ENCODE measurements at places on chromosomes 5 and 9. TPM values are rescaled to one million over a fixed set of nuclear protein-coding genes. Genes with fewer than 3 reads are reported as not detected.

DNA sequence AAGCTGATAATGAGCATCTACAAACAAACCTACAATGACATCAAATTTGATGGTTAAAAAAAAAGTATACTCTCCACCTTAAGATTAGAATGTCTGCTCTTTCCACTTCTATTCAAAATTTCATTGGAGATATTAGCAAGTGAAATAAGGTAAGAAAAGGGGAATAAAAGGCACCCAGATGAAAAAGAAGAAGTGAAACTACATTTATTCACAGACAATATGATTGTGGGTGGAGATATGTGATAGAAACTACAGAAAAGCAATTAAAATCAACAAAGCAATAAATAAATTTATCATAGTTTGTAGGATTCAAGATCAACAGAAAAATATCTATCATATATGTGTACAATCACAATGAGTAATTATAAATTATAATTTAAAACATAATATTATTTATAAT, 395.1 kb upstream of the CCNH start:
- no peak for DNase-seq

DNA sequence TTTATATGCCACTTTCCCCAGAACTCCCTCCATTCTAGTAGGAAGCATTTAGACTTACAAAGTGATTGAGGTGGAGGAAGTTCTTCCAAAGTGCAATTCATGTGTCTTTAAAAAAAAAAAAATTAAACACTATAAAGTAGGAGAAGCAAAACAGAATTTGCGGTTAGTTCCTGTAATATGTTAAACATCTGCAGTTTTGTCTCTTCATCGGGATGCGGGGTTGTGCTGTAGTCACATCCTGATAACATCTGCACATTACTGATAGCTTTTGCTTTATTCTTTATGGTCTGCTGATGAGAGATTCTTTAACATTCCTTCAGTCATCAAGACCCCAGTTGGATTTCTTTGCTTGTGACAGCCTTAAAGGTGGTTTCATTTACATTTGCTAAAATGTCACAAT, 694.3 kb downstream of the NR2F1-AS1 start:
- no peak for DNase-seq

DNA sequence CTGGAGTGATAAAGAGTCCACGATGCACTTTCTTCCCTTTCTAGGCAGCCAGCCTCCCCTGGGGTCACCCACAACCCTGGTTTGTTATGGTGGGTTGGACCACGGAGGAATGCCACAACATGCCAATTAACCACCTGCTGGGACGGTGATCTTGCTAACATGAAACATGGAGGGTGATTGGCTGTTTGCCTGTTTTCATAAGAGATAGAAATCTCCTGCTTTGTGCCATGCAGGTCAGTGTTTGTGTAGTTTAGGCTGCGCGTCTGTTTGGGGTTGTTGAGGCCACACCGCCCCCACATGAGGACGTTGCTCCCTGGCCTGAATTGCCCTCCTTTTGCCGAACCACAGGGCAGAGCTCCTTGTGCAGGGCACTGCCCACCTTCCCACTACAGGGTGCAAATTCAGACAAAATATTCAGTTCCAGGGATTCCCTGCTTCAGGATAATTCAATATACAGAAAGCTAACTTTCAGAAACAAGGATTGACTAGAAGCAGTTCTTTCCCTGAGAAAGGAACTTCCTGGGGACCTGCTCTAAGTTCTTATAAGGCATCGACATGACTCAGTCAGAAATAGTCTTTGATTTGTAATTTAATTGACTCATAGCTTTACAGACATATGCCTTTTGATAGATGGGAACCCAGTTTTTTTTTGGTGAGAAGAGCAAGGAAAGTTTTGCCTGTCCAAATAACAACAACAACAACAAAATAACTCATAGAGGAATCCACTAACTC, 427.6 kb downstream of the GADD45G start:
- no peak for DNase-seq

GRCh38 chr5:115553082-115553481, 8.5 kb upstream of the FEM1C start:
- DNase-seq, result no peak

Gene IRX4
- not detected for total RNA-seq

Gene SARDH
- 4.9 TPM for total RNA-seq

Gene ITK
- total RNA-seq, result 1.1 TPM

Gene PCDHGA5
- 7.0 TPM for total RNA-seq

All from urinary bladder (tissue), 4 donors.